Activated CD8-positive, alpha-beta memory T cell treated with anti-CD3 and anti-CD28 coated beads, Interleukin-2, amount 50 U/mL, for 48 hours (primary cell): ENCODE measurements at places on chromosomes 12 and 14.
A peak's percentile ranks its signal among the peaks of the same experiment; 100 is the strongest.

DNA sequence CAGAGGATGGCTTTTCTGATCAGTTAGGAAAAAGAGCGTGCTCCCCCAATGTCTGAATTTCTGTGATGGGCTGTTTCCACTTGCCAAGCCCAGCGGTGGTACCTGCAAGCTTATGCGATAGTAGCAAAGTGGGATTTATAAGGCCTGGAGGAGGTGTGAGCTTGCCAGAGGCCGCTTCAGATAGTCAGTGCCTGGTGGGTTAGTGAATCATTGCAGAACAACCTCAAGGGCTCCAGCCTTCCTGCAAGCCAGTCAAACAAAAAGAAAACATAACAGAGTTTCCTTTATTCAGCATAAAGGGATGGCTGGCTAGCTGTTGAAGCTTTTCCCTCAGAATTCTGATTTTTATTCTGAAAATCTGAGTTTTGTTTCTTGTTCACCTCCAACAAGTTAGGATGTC lies 7.6 kb upstream of the BMP4 start:
- DNase-seq: no peak

DNA sequence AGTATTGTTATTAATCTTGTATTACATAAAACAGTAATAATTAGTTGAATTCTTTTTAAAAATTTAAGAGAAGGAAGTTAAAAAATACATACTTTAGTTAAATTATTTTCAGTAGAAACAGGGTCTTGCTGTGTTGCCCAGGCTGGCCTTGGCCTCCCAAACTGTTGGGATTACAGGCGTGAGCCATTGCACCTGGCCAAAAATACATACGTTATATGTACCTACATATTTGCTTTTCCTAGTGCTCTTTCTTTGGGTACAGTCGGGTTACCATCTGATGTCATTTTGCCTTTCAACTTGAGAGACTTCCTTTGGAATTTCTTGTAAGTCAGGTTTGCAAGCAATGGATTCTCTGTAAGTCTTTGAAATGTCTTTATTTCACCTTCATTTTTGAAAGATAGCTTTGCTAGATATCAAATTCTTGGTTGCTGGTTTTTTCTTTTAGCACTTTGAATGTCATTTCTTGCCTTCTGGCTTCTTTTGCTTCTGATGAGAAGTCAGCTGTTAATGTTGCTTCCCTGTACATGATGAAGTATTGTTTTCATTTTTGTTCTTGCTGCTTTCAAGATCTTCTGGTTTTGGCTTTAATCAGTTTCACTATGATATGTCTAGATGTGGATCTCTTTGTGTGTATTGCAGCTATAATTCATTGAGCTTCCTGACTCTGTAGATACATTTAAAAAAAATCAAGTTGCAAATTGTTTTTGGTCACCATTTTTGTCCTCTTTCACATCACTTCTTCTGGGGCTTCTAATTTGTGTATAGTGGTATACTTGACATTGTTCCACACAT lies 84.4 kb downstream of the SPATS2 start:
- no peak for DNase-seq

DNA sequence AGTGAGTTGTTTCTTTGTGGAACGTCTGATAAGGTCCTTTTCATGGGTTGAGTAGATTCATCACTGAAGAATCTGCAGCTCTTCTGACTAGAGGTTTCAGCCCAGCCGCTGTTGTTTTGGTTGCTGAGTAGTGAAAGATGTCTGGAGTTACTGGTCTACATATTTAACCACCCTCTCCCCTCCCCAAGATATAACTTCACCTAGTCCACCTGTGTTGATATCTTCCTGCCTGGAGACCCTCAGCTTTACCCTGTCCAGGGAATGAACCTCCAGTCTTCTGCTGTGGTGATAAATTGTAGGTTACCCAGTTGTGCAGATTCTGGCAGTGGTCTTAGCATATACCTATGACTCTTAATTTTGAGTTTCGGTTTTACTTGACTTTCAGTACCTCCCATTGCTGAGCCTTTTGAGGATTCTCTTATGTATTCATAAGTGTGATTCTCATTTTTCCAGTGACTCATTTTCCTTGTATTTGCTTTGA lies 62.9 kb downstream of the CCDC91 start:
- peak; percentile 56 for DNase-seq

- DNase-seq: no peak
Observed at GRCh38 chr14:100607611-100607956, 20.4 kb upstream of the BEGAIN start.

GRCh38 chr12:34396861-34397590 lies 374.7 kb downstream of the ALG10 start:
- peak; percentile 6 for DNase-seq

DNA sequence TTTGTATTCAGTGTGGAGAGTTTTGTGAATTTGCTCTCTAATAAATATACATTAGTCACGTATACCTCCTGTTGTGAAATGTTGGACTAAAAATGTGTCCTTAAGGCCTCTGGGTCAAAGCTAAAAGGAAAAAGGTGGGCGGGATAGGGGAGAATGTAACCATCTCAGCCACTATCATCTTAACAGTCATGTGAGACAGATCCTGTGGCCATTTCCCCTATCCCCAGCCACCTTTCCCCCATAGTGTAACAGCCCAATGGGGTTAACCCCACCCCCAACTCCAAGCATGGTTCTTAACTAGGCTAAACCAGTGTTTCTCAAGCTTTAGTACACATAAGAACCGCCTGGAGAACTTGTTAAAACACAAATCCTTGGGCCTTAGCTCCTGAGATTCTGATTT lies 6.5 kb upstream of the ITPR2 start:
- no peak for DNase-seq

DNA sequence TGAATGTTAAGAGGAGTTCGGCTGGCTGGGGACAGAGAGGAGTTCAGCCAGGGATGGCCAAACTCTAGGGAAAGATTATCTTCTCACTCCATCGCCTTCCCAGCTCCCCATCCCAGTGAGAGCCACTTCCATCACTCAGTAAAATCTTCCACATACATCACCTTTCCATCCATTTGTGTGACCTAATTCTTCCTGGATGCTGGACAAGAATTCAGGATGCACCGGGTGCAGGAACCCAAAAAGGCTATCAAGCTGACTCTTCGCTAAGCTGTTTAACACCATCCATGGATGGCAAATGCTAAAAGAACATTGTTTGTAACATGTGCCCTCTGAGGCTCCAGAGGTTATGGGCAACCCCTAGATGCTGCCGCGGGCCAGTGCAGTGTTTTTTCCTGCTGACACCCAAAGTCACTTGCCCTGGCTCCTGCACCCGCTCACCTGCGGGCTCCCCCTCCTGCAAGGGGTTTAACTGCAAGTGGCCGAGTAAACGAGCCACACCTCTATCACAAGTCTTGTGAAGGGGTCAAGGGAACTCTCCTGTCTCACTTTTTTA lies 216.0 kb upstream of the NPAS3 start:
- no peak for DNase-seq

DNA sequence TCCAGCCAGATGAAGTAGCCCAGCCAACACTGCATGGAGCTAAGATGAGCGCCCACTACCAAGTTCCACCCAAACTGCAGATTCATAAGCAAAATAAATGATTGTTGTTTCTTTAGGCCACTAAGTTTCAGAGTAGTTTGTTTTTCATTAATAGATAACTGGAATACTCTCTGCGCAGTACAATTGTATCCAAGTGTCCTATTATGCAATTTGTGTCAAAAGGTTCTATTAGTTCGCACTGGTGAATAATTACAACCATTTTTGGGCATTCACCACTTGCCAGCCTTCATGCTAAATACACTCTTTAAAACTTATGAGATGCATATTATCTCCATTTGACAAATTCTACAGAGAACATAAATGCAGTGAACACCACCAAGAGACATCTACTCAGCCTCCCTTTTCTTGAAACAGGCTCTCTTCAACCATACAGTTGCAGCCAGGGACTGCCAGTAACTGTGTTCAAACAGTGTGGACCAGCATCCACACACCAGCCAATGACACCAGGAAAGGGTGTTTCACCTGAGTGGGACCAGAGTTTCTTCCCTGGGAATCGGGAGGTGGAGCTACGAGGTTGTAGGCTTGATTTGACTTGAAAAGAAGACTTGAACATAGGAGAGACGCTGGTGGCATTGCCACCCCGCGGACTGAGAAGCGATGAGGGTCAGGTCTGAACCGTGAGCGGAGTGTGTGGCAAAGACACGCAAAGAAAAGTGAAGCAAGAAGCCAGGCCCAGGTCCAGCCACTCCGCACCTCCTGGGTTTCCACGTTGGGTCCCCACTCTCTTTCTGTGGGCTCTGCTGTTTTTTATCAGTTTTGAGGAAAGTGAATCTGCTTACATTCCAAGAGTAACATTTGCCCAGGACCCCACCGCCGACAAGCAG lies 53.0 kb upstream of the FZD10 start:
- DNase-seq: no peak

- DNase-seq: no peak
Observed at GRCh38 chr12:113645183-113645582, 173.5 kb upstream of the LHX5 start.

GRCh38 chr14:35482994-35483515 lies 50.9 kb upstream of the INSM2 start:
- DNase-seq: no peak

DNA sequence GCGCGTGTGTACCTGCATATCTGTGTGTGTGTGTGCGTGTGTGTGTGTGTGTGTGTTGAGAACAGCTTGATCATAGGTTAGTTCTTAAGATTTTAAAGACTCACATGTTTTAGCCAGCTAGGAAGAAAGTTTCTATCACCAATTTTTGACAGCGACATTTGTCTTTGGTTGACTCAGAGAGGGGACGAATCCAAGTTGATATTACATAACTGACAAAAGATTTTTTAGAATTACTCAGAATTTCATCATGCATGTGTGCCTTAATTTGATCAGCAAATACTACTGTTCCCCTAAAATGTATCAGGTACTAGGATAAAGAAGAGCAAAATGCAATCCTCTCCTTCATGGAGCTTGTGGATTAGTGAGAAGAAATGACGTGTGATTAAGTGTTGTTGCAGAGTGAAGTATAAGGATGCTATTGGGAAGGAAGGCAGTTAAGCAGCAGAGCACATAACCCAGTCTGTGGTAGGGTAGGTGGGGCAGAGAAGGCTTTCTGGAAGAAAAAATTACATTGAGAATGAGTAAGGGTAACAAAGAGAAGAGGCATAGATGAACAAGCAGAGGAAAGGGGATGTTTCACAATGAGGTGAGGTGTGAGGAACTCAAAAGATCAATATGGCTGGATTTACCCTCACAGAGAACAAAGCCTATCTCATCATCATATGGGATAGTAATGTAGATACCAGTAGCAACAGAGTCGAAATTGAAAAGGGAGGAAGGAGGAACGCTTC lies 77.5 kb downstream of the ELK3 start:
- no peak for DNase-seq

GRCh38 chr12:85266356-85266755 lies 13.7 kb upstream of the ALX1 start:
- DNase-seq: no peak

GRCh38 chr14:72792051-72792788 lies 101.7 kb downstream of the DPF3 start:
- DNase-seq: no peak

DNA sequence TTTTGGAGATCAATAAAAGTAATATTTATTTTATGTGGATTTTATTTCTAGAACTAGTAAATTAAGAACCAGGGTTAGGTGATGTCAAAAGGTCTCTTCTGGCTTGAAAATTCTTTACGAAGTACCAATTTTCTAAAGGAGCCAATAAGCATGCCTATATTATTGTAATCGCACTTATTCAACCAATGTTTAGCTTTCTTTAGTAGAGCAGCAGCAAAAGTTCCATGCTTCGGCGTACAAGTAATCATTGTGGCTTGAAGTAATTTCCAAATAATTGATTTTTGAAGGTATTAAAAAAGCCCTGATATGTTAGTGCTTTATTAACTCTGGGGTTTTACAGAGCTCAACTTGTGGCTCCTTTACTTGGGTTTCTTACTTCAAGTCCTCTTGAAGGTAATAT lies 3.4 kb downstream of the RMST start:
- no peak for DNase-seq

GRCh38 chr12:65152596-65152995 lies 16.8 kb upstream of the LEMD3 start:
- no peak for DNase-seq

- DNase-seq: no peak
Observed at GRCh38 chr12:122250047-122250446, 16.2 kb downstream of the VPS33A start.

DNA sequence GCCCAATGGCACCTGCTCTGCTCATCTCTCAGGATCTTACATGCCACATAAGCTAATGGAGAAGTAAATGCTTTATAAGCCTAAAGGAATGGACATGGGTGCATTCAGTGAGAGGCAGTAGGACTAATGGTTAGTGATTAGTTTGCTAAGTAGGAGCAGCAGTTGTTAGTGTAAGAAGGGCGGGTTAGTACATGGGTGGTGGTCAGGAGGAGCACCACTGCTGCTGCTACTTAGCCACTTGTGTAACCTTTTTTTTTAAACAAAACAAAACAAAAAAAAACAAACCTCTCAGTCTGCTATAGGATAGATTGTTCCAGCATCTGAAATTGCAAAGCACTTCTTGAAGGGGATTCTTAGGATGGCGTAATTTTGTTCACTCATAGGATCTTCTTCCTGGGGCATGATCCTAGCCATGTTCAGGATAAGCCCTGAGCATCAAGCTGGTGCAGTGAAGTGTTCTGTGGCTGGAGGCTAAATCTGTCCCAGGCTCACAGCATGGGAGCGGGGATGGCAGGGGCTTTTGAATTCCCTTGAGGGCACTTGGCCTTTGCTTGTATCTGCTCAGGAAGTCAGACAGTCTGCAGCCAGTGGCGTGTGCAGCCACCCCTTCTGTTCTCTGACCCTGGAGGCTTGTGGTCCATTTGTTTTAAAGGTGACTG lies 63.6 kb downstream of the CHST11 start:
- no peak for DNase-seq

DNA sequence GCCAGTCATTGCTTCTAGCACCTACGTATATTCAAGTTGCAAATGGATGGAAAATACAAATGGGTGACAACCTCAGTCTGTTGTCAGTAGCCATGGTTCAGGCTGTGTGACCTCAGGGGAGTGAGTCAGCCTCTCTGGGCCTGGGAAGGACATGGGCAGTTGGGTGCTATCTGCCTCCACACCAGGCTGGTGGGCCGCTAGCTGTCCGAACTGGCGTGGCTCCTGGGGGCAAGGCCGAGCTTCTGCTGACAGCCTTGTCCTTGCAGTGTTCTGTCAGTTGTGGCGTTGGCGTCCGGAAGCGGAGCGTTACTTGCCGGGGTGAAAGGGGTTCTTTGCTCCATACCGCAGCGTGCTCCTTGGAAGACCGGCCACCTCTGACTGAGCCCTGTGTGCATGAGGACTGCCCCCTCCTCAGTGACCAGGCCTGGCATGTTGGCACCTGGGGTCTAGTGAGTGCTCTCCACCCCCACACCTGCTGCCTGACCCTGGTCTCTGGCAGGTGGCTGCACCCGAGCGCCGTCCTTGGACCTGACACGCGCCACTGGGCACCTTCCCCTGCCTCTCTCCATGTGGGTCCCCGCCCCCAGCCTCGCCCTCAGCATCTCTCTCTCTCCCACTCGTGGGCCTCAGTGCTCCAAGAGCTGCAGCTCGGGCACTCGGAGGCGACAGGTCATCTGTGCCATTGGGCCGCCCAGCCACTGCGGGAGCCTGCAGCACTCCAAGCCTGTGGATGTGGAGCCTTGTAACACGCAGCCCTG lies 17.1 kb downstream of the PAPLN start:
- no peak for DNase-seq

- no peak for DNase-seq
Observed at GRCh38 chr12:117749431-117749830, 219.4 kb downstream of the KSR2 start.
